ENCODE measurements at places on chromosomes 4 and X. TPM values are rescaled to one million over a fixed set of nuclear protein-coding genes. Genes with fewer than 3 reads are reported as not detected.
A peak's percentile ranks its signal among the peaks of the same experiment; 100 is the strongest.

Gene GABRE
- total RNA-seq: not detected

Gene KLHL2
- 36.8 TPM for total RNA-seq

Gene JAKMIP1
- total RNA-seq: 0.50 TPM

Gene NKX6-1
- not detected for total RNA-seq

Gene ZXDA
- total RNA-seq: 2.4 TPM

Gene TSPAN7
- total RNA-seq: 1.8 TPM

- DNase-seq: no peak
Observed at GRCh38 chrX:136529795-136530194, 2.2 kb upstream of the VGLL1 start.

DNA sequence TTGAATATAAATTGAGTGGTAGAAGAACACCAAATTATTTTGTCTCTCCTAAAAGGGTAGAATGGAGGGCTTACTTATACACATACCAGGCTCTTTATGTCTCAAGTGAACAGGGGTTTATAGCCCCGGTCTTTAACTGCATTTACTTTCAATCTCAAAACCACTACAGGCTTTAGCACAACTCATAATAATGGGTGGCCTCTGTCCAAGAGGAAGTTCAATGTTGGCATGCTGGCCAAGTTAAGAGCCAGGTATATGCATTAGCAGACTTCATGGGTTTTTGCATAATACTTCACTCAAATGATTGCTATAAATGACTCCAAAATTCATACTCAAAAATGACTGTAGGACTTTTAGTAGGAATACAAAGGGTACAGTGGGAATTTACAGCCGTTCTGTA, 118.5 kb upstream of the OTUD4 start:
- no peak for DNase-seq

- DNase-seq: no peak
Observed at GRCh38 chr4:7632971-7633370, 198.2 kb upstream of the PSAPL1 start.

DNA sequence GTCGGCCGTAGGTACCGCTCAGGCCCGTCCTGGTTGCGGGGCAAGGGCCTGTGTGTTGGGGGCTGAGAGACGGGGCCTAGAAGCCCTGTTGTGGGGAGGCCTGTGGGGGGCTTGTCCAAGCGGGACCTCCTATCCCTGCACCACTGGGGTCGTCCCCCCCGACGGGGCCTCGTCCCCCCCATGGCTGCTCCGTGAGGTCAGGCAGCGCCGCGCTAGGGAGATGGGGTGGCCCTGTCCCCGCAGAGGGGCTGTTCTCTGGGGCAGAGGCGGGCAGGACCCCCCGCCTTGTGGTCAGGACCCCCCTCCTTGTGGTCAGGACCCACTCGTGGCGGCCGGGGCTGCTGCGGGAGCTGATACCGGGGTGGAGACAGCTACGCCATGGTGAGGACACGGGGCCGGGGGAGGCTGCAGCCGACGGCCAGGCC, 12.1 kb upstream of the GTPBP6 start:
- no peak for DNase-seq

DNA sequence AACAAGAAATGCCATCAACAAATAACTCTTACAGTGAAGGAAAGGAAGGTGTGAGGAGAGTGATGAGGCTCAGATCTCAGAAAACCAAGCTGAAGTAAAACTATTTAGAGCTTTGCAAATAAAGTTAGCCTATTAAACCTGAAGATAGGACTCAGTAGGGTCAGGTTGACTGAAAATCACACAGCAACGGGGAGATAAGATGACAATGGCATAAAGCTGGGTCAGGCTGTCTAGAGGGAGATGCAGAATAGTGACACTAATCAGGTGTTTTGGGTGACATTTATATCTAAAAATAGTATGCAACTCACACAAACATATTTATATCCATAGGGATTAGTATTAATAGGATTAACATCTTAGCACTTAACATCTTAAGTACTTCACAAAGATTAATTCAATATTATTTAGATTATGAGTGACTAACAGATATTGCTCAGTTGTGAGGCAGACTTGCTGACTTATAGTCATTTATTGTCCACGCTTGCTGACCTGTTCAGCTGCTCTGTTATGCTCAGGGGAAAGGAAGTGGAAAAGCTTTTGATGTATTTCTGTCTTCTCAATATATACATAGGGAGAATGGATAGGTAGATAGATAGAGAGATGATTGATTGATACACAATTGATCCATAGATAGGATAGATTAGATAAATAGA, 130.7 kb upstream of the GUCY1A1 start:
- DNase-seq: no peak

DNA sequence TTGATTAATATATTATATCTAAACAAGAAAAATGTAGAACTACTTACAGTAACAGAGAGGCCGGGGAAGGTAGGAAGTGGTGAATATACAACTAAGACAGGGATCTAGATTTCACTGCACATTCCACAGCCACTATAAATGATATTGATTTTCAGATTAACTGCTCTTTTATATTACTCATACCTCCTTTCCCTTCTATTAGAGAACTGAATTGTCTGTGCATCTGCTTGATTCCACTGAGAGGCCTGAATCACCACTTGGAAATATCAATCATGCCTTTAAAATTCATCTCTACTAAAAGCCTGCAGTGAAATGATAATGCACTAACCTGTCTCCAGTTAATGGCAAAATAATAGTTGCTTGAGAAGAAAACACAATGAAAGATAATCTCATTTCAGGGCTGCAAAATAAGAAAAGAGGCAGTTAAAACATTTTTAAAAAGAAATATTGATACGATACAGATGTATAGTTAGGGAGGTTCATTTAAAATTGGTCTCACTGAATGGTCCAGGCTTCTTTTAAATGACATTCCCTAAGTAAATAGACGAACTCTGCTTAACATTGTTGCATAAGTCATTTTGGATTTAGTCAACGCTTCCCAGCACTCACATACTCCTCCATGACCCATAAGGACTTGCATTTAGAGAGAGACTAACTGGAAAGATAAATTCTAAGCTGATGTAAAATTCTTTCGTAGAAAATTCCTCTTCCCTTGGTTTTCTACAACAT, 3.8 kb downstream of the ANTXR2 start:
- no peak for DNase-seq

DNA sequence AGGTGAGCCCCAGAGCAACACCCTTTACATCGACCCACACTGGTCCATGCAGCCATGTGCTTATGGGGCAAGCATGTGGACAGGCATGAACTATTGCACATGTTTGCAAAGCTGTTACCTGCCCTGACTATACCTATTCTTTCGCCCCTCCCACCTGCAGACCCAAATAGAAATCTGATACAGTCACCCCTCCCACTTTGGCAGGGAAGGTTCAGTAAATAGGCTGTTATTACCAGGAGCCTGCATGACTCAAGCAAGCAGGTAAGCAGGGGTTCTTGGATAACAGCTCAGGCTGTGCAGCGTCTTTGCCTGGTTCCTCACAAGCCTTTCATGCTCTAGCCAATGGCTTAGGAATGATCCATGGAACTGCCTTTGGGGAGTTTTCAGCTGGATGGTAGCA, 122.7 kb upstream of the DIPK2B start:
- no peak for DNase-seq

DNA sequence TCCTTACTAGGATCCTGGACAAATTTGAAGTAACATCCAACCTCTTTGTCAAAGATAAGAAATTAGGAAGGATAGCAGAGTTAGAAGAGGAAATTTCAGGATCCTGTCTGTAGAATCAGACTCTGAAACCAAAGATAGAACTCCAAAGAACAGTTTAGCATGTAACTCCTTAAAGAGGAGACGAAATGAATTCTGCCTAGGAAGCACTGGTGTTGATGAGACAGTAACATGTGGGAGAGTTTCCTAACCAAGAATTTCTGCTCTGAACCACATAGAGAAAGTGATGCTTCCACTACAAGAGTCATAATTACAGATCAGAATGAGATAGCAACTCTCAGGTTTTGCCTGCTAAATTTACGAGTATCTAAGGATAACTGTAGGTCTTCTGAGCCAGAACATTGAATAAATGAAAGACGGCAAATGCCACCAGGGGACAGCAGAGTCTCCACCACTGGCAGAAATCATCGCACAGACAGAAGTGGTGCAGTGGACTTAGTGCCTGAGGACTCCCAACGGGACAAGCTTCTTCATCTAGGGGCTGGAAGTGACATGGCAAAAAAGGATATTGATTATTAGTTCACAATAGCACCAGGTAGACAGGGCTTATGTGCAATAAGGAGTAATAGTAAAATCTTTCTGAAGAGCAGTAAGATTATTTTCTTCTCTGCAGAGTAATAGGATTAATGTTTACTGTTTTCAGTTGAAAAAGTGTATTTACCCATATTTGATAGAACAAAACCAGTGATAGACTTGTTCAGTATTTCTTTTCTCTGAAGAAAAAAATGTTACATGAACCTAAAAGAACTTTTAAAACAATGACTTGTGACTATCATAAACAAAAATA, 6.7 kb upstream of the PPID start:
- peak; percentile 73 for DNase-seq

- no peak for DNase-seq
Observed at GRCh38 chr4:87375719-87376291, 15.2 kb downstream of the HSD17B11 start.

DNA sequence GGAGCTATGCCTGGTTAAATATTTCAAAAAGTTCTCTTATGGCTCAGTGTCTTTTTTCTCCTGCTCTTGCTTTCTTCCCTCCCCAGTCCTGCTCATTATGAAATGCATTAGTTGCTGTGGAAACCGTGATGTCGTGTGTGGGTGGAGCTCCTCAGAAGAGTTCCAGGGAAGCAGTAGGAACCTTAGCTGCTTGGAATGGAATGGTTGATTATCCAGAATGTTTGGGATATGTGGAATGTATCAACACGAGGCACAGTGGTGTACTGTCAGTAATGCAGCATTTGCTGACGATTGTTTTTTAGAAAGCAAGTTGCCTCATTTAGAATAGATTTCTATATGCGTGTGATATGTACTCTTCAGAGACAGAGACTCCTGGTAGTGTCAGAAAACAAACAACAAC, 333.2 kb downstream of the ARHGAP10 start:
- no peak for DNase-seq

DNA sequence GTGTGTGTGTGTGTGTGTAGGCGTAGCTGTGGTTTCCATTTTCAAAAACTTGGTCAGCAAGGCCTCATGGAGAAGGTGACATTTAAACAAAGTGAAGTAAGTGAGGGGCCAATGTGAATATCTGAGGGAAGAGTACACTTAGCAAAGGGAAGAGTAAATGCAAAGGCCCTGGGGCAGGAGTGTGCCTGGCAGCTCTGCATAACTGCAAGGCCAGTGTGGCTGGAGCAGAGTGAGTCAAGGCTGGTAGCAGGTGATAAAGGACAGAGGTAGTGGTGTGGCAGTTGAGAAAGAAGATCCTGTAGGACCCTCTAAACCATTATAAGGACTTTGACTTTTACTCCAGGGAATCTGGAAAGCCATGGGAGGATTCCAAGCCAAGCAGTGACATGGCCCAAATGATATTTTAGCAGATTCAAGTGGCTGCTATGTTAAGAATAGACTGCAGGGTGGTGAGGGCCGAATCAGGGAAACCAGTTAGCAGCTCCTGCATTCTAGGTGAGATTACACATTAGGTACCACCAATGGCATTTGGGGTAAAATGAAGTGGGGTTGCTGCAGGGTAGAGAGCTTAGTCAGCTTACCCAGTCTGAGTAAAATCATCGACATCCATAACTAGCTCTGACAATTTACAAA, 5.9 kb upstream of the TBC1D1 start:
- DNase-seq: no peak

- DNase-seq: no peak
Observed at GRCh38 chr4:142218726-142219125, 582.3 kb downstream of the IL15 start.

- no peak for DNase-seq
Observed at GRCh38 chr4:146134761-146135445, 40.6 kb upstream of the LSM6 start.

- DNase-seq: no peak
Observed at GRCh38 chr4:58502839-58503238, 1392.7 kb upstream of the IGFBP7 start.

DNA sequence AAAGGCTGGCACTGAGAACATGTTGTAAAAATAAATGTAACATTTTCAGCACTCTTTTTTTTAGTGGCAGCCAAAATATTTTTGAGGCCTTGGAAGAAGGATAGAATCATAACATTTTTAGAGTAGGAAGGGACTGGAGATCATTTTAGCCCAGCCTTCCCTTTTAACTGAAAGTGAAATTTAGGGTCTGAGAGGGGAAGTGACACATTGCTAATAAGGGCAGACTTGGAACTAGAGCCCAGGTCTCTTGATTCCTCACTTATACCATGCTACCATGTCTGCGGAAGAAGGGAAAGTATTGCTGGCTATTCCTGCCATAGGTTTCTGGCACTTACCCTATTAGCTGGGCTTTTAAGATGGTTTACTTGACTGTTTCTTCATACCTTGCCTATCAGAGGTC, 4.8 kb downstream of the WDR44 start:
- DNase-seq: no peak

GRCh38 chr4:142098900-142099545, 462.6 kb downstream of the IL15 start:
- DNase-seq: no peak

- DNase-seq: no peak
Observed at GRCh38 chrX:8179656-8180055, 8.6 kb upstream of the VCX2 start.

DNA sequence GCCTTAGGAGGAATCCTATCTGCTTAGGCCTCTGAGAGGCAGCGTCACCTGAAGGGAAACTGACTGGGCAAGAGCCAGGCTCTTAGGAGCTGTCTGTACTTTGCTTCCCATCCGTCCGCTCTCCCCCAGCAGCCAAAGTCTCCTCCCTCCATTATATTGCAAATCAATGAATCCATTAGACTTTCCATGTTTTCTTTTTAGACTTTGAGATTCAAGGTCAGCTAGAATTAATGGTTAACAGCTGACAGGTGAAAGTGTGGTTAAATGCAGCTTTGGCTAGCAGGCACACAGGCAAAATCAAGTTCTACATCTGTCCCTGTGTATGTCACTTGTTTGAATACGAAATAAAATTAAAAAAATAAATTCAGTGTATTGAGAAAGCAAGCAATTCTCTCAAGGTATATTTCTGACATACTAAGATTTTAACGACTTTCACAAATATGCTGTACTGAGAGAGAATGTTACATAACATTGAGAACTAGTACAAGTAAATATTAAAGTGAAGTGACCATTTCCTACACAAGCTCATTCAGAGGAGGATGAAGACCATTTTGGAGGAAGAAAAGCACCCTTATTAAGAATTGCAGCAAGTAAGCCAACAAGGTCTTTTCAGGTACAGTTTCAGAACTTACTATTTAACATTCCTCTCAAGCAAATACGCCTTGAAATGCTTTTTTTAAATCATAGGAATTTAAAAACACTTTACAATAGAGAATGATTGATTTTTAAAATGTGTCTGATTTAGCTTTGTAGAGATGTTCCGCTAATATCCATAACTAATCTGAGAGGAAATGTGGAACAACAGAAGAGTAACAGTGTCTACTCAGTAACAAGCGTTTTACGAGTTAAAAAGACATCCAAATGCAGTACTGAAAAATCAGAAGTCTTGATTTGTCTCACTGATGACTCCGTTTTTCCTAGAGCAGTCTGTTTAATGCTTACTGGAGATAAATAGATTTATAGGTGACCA, at the start of gene F11:
Gene F11, plus strand, starts transcription at position 507 of the 970 bp plus-strand sequence. CDS start 948 bp downstream, outside the sequence.
- DNase-seq: no peak

DNA sequence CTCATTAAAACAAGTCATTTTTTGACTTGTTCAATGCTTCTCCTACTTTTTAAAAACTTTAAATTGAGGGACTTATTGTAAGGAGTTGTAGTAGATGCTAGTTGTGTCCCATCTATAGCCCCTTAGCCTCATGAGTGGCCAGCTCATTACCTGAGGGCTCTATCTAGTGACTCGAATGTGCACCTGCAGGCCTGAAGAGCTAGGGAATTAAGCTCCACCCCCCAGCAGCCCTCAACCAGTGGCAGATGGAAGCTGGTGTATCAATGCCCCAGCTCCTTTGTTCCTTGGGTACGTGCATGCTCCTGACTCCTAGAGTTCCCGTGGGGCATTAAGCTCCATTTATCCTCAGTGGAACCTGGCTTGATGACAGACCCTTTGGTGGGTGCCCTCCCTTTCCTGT, 146.7 kb upstream of the FAM9B start:
- DNase-seq: peak; percentile 4
